Non-pigmented ciliary epithelial cell (primary cell): ENCODE measurements at places on chromosomes 2 and 18.
A peak's percentile ranks its signal among the peaks of the same experiment; 100 is the strongest.

GRCh38 chr2:193103064-193103463 is 908.3 kb upstream of the TMEFF2 start:
- DNase-seq: no peak

- no peak for DNase-seq
These were observed 75.8 kb downstream of the RDH14 start for GRCh38 chr2:18484625-18485024.

DNA sequence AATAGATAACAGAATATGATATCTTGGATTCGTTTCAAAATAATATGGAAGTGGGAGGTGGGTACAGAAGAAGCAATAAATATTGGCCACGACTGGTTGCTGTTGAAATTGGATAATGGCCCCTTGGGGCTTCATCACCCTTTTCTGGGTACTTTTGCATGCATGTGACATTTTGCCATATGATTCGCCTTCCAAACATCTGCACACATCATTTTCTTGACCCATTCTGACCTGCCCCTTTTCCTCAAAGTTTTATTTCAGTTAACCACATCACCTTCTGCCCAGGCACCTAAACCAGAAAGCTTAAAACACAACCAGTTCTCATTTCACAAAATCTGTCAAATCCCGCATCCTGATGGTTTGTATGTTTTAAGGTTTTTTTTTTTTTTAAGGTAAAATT is 116.7 kb upstream of the AGAP1 start:
- no peak for DNase-seq

GRCh38 chr2:48480526-48480925 is 49.4 kb upstream of the STON1 start:
- no peak for DNase-seq

DNA sequence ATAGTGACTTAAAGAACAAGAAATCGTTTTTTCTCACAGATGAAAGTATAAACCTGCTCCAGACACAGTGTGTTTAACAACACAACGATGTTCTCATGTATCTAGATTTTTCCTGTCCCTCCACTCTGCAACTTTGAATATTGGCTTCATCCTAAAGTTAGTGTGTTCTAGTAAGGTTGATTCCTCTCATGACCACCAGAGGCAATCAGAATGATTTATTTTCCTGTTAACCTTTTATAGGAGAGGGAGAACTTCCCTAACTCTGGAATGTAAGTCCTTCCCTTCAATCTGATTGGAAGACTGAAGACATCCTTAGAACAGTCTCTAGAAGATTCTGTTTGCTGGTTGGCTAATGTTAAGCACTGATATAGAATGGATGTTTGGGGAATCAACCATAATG is 41.0 kb upstream of the TAF4B start:
- DNase-seq: no peak

DNA sequence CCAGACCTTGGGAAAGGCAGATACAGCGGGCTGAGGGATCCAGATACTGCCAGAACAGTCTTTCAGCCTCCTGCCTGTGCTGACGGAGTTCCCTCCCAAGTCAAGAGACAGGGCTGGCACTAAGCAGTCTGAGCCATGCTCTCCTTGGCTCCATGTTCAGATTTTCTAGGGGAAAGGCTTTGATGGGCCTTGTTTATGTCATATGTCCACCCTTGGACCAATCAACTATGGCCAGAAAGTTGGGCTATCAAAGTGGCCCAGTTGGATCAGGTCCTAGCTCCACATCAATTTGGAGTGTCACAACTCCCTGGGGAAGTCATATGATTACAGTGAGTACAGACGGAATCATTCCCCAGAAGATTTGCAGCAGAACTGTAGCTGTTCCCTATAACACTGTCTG is 152.0 kb downstream of the GREB1L start:
- DNase-seq: no peak

GRCh38 chr18:25875551-25876240 is 214.7 kb downstream of the SS18 start:
- no peak for DNase-seq

DNA sequence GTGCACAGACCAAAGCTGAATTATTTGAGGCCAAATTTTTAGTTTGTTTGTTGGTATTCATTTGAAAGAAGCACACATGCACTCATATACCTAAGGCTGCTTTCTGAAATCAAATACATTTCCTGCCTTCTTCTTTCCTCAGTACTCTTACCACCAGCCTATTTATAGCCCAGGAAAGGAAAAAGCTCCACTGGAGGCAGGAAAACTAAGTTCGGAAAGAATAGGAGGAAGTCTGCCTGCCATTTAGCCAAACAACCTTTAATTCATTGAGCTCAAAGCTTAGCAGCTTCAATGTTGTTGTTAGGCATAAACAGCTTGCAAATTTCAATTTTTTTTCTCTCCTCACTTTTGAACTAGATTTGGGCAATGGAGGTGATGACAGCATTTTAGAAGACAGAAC is 40.4 kb upstream of the RASGRP3 start:
- DNase-seq: no peak

DNA sequence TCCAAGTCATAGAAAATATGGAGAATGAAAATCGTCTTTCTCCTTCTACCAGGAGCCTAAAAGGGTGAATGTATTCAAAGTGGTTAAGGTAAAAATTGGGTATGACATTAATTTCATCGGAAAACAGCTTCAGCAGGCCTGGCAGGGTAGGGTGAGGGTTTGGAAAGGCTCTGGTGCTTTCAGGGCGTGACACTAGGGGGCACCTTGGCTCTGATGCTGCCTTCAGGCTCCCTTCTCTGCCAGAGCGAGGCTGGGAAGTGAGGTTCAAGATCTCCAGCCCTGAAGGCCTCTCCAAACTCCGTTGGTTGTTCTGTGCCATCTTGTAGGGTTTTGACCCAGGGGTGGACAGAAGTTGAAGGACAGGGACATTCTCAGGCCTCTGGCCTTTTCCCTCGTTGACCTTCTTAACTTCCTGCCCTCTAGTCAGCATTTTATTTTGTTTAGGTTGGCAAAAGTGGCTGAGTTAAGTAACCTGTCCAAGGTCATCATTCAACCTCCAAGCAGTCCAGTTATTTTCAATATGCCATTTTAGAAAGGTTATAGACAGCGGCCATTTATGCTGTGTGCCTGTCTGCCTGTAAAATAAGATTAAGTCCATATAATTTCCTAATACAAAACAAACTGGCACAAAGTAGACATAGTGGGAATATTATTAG is 40.3 kb downstream of the EML6 start:
- no peak for DNase-seq

- peak; percentile 13 for DNase-seq
These were observed 2.2 kb downstream of the CNOT9 start for GRCh38 chr2:218570850-218571249.

- DNase-seq: no peak
These were observed 400 bp downstream of the CCDC88A start for GRCh38 chr2:55419233-55419678.

DNA sequence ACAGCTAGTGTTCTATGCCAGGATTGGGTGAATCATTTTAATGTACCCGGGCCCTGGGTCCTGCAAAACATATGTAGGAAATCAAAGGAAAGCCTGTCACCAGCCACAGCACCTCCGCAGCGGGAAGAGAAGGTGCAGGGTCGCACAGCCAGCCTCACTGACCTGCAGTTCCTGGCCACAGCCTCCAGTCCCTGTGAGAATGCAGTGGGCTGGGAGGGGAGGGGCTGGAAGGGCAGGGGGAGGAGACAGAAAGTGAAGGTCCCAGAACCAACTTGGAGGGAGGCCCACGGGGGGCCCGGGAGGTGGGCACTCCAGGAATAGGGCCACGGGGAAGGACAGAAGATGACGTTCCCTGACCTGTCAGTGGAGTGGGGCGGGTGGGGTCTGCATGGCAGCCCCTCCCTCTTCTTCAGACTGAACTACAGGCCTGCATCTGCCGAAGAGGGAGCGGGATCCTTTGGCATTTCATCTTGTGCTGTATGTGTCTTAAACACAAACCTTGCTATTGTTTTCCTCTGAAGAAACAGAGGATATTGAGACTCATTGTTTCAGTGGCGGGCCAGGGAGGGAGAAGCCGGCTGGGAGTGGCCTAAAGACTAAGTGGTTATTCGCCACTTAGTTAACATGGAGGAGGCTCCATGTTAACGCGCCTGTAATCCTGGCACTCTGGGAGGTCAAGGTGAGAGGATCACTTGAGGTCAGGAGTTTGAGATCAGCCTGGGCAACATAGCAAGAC is 7.5 kb downstream of the MAL start:
- DNase-seq: no peak

GRCh38 chr2:200466425-200467418 is 43.1 kb downstream of the KCTD18 start:
- no peak for DNase-seq

DNA sequence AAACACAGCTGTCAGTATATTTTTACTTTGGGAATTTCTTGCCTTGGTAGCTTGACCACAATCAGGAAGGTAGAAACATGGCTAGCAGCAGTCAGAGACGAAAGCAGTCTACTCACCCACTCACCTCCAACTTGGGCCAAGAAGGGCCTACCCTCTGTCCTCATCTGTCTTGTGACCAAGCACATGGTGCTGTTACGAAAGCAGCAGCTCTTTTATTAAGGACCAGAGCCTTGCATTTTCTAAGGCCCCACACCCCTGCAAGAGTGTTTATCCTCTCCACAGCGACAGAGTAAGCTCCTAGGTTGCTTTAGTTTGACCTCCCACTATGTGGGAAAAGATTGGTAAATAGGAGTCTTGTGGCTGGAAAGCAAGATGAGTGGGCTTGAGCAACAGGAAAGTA is 31.3 kb upstream of the MSTN start:
- DNase-seq: no peak

- DNase-seq: no peak
These were observed 3.5 kb upstream of the HAAO start for GRCh38 chr2:42795841-42796301.

- DNase-seq: no peak
These were observed 162.2 kb downstream of the SLC39A10 start for GRCh38 chr2:195819276-195819675.

DNA sequence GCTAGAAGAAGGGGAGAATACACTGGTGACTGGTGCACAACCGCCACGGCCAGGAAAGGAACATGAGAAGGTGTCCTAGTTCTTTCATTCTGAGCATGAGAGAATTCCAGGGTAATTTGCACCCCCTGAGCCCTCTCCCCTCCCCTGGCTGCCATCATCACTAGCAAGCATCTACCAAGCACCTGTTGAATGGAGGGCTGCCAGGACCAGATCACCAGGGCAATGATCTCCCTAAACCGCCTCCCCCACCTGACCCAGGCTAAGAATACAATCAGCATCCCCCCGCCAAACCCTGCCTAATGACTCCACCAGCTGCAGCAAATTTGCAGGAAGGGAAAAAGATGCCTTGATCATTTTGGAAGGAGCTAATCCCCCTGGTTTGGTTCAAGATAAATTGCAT is 100.2 kb downstream of the STPG4 start:
- DNase-seq: no peak

GRCh38 chr2:96859681-96860064 is 1.9 kb upstream of the ANKRD39 start:
- DNase-seq: no peak

DNA sequence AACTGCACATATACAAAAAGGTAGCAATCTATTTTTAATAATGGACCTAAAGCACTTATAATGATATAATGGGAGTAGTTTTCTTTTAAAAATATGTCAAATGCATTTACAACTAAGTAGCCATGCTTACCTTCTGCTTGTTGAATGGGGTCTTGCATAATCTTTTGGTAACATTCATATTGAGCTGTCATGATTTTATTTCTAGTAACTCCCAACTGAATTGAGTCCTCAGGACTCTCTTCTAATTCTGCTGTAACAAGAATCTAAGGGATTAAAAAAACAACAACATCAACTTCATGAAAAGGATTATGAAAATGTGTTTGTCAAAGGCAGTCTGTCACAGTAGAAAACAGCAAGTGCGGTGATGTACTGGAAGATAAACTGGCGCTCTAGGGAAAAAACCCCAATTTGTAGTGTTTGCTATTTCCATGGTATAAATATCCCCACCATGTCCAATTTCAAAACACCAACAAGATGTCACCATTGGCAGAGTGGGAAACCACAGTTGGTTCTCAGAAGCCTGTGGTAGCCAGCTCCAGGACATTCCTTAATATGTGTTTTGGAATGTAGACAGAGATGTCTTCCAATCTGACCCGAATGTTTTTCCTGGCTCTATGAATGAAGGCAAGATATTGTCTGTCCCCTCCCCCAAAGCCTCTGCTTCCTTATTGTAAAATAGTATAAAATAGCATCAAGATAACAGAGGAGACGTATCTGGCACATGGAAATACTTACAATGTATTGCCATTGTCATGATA is 64.8 kb downstream of the CALCRL start:
- no peak for DNase-seq

DNA sequence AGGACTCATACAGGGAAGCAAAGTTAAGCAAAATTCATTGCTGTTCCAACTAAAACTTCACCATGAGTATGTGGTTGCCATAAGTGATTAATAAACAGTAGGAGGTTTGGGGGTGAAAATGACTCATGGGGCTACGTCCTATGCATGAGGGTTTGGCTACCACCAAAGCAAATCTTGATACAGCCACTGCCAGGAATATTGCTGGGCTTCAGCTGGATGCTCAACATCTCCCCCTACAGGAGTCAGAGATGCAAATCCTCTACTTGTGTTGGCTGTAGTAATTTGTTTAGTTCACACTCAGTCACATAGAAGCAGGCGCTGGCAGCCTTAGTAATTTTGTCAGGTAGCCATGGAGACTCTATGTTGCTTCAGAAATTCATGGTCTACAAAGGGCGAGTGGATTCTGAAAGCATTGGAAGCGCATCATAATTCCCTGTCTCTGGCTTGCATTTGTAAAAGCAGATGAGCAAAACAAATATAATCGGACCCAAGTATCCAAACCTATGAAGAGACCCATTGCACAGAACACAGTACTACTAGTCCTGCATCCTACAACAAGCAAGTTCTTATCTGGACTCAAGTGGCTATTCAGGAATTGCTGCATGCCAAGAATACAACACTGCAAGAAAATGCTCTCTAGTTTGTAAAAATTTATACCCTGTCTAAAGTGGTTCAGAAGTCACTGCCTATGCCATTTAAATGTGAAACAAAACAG is 76.0 kb downstream of the CD28 start:
- DNase-seq: peak; percentile 96

DNA sequence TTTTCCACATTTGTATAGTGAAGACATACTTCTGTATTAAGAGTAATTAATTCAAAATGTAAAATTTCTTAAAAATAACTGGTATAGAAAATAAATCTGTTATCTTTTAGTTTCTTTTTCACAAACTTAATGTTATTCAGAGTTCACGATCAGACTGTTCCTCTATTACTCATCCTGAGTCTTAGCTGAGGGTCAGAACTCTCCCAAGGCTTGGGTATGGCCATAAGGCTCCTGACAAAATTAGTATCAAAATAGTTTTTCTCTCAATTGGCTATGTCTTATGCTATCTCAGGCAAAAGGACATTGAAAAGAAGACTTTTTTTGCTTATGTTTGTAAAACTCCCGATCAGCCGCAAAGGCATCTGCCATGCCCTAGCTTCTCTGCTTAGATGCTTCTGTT is 56.1 kb upstream of the NAB1 start:
- DNase-seq: no peak

GRCh38 chr2:127024769-127025358 is 82.1 kb downstream of the BIN1 start:
- DNase-seq: no peak

GRCh38 chr2:197571627-197572271 is 55.9 kb downstream of the MOB4 start:
- DNase-seq: no peak

GRCh38 chr18:63292831-63293683 is 26.5 kb downstream of the BCL2 start:
- DNase-seq: no peak

GRCh38 chr2:70471129-70471528 is 82.5 kb downstream of the TGFA start:
- DNase-seq: no peak

GRCh38 chr18:45136381-45137086 is 455.8 kb downstream of the SETBP1 start:
- DNase-seq: no peak
